Neural crest cell (in vitro differentiated cells): ENCODE measurements at places on chromosomes 13 and 19.

DNA sequence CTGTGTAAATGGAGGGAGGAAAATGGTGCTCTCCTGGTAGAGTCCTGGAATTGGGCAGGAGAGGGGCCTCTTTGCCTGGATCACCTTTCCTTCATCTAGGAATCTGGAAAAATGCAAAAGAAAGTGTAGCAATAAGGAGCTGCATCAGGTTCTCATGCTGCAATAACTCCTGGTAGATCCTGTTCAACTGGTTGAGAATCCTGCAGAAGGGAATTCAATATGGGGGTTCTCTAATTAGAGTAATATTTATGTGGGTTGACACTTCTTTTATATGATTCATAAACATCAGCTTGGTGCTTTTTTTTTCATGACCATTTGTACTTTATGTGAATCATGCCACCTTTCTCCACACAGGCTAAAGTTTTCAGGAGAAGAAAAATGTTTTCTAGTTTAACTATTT is 9.5 kb upstream of the NUDT15 start:
- H3K4me1 ChIP-seq: no peaks in the 10 kb centered on the region
- H3K4me3 ChIP-seq: no peak overlapping the region
- H3K36me3 ChIP-seq: peaks cover 45% of the 10 kb centered on the region
- no peak overlapping the region for H3K27ac ChIP-seq
- no peak for DNase-seq

GRCh38 chr13:44972956-44973581 is 16.2 kb downstream of the NUFIP1 start:
- H3K27ac ChIP-seq: no peak overlapping the region
- no peak overlapping the region for H3K4me3 ChIP-seq
- DNase-seq: no peak

- H3K4me3 ChIP-seq: no peak overlapping the region
- H3K36me3 ChIP-seq: peaks cover 3% of the 10 kb centered on the region
- no peaks in the 10 kb centered on the region for H3K4me1 ChIP-seq
- no peak for DNase-seq
Measured at GRCh38 chr13:39665763-39666162, 10.3 kb downstream of the COG6 start.

- no peak overlapping the region for H3K27ac ChIP-seq
- DNase-seq: no peak
- H3K27me3 ChIP-seq: no peaks in the 10 kb centered on the region
- no peak overlapping the region for H3K4me3 ChIP-seq
- peaks cover 7% of the 10 kb centered on the region for H3K4me1 ChIP-seq
- H3K36me3 ChIP-seq: no peaks in the 10 kb centered on the region
Measured at GRCh38 chr13:92451060-92451459, 775.5 kb upstream of the GPC6 start.

DNA sequence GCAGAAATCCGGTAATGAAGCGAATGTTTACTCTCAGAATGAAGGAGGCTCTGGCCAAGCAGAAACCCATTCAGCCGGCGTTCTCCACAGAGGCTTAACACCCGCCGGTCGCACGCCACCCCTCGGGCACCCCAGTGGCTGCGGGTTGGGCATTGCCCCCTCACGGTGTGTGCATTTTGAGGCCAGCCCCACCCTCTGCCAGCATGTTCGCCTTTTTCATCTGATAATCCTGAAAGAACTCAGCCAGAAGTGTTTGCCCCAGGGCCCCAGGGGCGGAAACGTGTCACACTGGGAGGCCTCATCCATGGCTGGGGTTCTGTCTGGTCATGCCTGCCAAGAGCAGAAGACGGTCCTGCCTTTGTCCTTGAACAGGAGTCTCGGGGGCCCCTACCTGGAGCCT is 34.2 kb downstream of the COMP start:
- H3K27me3 ChIP-seq: no peaks in the 10 kb centered on the region
- H3K4me1 ChIP-seq: peaks cover 4% of the 10 kb centered on the region
- no peak for DNase-seq
- peaks cover 5% of the 10 kb centered on the region for H3K36me3 ChIP-seq
- no peak overlapping the region for H3K27ac ChIP-seq

- no peak overlapping the region for H3K27ac ChIP-seq
- H3K36me3 ChIP-seq: no peaks in the 10 kb centered on the region
- DNase-seq: no peak
- no peak overlapping the region for H3K4me3 ChIP-seq
- no peaks in the 10 kb centered on the region for H3K27me3 ChIP-seq
- no peaks in the 10 kb centered on the region for H3K4me1 ChIP-seq
Measured at GRCh38 chr19:5470264-5470671, 15.1 kb downstream of the ZNRF4 start.

GRCh38 chr19:37012093-37012745 is 66.0 kb upstream of the ZNF420 start:
- H3K36me3 ChIP-seq: peaks cover 6% of the 10 kb centered on the region
- no peaks in the 10 kb centered on the region for H3K4me1 ChIP-seq
- DNase-seq: no peak
- H3K4me3 ChIP-seq: no peak overlapping the region

DNA sequence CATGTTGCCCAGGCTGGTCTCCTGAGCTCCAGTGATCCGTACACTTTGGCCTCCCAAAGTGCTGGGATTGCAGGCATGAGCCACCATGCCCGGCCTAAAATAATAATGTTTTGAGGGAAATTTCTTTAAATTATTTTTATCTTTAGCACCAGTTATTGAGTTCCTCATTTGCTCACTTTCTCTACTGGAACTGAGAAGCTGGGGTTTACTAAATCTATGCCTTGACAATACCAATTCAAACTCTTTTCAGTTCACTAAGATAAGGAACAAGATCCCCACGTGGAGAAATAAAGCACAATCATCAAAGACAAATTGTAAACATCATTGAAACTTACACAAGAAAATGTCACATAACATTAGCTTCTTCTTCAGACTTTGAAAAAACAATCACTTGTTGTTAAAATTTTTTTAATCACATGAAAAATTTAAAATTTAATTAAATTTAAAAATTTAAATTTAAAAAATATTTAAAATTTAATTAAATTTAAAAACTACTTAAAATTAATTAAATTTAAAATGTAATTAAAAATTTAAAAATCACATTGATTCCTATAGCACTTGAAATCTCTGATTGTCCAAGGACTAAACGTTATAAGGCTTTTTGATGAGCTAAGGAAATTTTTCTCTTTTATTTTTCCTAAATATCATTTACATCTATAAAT is 25.2 kb upstream of the XPO4 start:
- peaks cover 5% of the 10 kb centered on the region for H3K4me1 ChIP-seq
- H3K27me3 ChIP-seq: no peaks in the 10 kb centered on the region
- no peak overlapping the region for H3K27ac ChIP-seq
- H3K4me3 ChIP-seq: no peak overlapping the region
- no peaks in the 10 kb centered on the region for H3K36me3 ChIP-seq

DNA sequence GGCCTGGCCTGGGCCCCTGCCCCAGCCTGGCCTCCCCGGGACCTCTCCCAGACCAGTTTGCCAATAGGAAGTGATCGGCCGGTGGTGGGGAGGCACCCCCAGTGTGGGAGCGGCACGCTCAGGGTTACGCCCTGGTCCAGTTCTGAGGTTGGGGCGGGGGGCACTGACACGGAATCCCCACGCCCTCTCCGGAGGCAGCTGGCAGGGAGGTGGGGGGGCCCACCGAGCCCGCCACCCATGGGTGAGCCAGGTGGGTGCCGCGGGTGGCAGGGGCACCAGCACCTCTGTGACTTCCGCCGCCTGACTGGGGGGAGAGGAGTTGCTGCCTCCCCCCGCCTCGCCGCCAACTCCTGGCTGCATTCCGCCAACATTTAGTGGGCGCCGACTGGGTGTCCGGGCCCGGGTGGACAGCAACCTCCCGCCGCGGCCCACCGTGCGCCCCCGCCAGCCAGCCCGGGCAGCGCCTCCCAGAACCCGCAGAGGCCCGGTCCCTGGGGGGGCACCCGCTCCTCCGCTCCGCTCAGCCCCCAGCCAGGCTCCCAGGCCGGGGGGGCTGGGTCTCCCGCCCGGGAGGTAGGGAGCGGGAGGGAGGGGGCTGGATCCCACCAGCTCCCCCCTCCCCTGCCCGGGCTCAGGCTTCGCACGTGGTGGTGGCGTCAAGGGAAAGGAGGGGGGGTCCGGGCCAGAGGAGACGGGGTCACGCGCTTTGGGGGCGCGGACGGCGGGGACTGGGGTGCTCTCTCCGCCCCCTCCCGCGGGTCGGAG is 2.0 kb downstream of the ZBTB7A start:
- DNase-seq: no peak
- H3K27me3 ChIP-seq: peaks cover 24% of the 10 kb centered on the region
- H3K27ac ChIP-seq: no peak overlapping the region
- peaks cover 15% of the 10 kb centered on the region for H3K4me1 ChIP-seq
- no peak overlapping the region for H3K4me3 ChIP-seq

- peaks cover 6% of the 10 kb centered on the region for H3K36me3 ChIP-seq
- H3K27me3 ChIP-seq: no peaks in the 10 kb centered on the region
- H3K4me3 ChIP-seq: no peak overlapping the region
- H3K27ac ChIP-seq: no peak overlapping the region
- H3K4me1 ChIP-seq: peaks cover 14% of the 10 kb centered on the region
- DNase-seq: no peak
Measured at GRCh38 chr13:48402325-48402932, 10.5 kb downstream of the LPAR6 start.

DNA sequence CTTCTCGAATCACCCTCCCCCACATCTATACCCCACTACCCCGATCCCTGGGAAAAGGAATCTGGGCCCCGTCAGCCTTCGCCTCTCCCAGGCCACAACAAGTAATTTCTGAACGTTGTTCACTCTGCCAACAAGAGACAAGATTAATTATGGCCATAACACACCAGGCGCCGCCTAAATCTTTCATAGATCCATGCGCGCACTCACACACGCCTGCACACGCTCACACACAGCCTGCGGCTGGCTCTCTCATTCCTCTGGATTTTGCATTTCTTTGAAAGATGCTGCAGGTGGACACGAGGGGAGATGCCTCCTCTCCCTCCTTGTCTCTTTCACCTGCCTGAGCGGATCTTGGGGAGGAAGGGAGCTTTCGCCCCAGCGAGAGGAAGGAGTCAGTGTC is 17.1 kb downstream of the ZNRF4 start:
- peaks cover 13% of the 10 kb centered on the region for H3K27me3 ChIP-seq
- H3K36me3 ChIP-seq: no peaks in the 10 kb centered on the region
- no peaks in the 10 kb centered on the region for H3K4me1 ChIP-seq
- no peak overlapping the region for H3K27ac ChIP-seq
